Spinal cord (tissue), 10 donors: ENCODE measurements at places on chromosomes 4 and X. TPM values are rescaled to one million over a fixed set of nuclear protein-coding genes. Genes with fewer than 3 reads are reported as not detected.

The PDLIM3 gene
- 56.9 TPM for total RNA-seq

The HSFX4 gene
- total RNA-seq: not detected

The KLHL4 gene
- total RNA-seq: 11.5 TPM

The PRR32 gene
- 0.17 TPM for total RNA-seq

The CLIC2 gene
- total RNA-seq: 10.2 TPM

The BEX2 gene
- total RNA-seq: 82.5 TPM

The NXF2 gene
- not detected for total RNA-seq

The DRD5 gene
- 2.2 TPM for total RNA-seq

The SAP30 gene
- total RNA-seq: 29.0 TPM

The GYG2 gene
- 20.3 TPM for total RNA-seq

The QRFPR gene
- 4.4 TPM for total RNA-seq

The ERAS gene
- total RNA-seq: not detected

The CNKSR2 gene
- 37.0 TPM for total RNA-seq

The NAP1L2 gene
- total RNA-seq: 18.0 TPM

The GRIA2 gene
- total RNA-seq: 211 TPM

The SOWAHD gene
- 0.88 TPM for total RNA-seq

The GLUD2 gene
- total RNA-seq: 4.7 TPM

The RASSF6 gene
- 0.89 TPM for total RNA-seq

The PWWP3B gene
- 3.7 TPM for total RNA-seq

The NR3C2 gene
- 19.1 TPM for total RNA-seq

The CENPVL1 gene
- total RNA-seq: 0.83 TPM
